CMK (cell line): ENCODE measurements at places on chromosomes 3 and 15.

DNA sequence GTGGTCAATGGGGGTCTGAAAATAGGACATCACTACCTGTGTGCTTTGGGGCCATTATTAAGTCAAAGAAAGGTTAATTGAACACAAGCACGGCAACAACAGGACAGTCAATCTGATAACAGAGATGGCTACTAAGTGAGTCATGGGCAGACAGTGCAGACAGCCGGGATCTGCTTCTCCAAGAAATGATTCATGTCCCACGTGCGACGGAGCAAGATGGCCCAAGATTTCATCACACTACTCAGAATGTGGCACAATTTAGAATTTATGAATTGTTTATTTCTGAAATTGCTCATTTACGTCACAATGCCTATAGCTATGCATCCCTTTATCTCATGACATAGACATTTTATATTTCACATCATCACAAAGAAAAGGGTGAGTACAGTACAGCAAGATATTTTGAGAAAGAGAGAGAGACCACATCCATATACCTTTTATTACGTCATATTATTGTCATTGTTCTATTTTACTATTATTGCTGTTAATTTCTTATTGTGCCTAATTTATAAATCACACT, 770.6 kb upstream of the NR2F2 start:
- DNase-seq: no peak

DNA sequence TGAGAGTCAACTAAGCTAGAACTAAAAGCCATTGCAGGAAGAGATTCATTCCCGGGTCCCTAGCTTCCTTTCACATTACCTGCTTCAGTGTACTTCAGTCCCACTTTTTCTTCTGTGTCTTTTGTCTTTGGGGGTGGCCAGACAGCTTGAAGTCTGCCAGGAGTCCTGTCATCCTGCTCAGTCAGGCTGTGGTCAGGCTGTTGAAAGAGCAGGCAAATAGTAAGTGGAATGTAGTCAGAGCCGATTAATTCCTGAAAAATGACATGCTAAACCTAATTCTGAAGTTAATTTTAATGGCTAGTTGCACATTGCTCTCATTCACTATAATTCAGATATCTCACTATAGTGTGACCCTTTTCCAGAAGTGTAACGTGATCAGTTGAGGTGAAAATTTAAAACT, 129.6 kb downstream of the FMN1 start:
- DNase-seq: no peak

DNA sequence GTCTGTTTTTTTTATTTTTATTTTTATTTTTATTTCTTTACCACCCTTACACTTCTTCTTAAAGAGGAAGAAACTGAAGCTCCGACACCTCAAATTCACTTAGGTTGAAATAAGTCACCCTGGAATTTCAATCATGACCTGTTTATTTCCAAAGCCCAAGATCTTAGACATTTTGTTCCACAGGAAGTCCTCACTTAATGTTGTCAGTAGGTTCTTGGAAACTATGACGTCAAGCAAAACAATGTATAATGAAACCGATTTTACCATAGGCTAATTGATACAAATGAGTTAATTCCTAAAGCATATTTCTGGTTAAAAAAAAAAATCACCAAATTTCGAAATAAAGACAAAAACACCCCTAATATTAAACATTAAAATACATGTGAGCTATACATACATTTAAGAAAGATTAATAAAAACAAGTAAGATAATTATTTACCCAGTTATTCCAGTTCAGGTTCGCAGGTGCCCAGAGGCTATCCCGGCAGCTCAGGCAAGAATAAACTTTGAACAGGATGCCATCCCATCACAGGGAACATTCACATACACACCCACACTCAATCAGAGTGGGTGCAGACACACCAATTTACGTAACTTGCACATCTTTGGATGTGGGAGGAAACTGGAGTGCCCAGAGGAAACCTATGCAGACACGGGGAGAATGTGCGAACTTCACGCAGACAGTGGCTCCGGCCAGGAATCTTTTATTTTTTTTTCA, 391.0 kb downstream of the RAP2B start:
- DNase-seq: no peak

DNA sequence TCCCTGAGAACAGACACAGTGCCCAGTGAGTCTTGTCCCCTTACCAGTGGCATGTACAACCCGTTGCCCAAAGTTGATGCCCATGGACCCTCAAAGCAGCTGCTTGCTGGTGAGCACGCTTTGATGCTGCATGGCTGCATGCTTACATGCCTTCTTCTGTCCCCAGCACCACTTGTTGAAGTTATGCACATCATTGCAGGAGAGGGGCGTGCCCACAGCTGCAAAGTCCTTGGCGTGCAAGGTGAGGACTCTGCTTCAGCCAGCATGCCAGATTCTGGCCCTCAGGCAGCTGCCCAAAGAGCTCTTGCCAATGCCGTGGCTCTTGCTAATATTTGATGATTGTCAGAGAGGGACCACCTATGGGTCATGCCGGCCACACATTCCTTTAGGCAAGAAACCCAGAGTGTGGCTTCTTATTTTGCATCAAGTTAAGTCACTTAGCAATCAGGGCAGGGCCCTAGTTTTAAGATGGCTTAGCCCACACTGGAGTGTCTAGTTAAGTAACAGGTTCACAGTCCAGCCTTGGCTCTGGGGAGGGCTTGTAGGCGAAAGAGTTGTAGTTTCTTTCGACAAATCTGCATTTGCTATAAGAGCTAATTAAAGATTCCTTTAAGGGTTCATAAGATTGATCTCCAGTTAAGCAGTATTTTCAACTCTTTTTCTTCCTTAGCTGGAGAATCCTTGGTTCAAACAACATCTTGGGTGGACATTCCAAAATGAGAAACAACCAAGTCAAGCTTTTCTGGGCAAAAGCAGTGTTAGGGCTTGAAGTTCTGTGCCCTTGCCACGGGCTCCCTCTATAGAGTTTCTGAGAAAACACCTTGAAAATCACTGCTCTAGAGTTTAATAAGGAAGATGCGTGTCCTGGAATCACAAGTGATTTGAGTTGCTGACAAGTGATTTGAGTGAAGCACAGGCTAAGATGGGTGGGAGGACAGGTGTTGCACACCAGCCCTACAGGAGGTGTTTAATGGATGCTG, 128.6 kb downstream of the SLCO3A1 start:
- no peak for DNase-seq

DNA sequence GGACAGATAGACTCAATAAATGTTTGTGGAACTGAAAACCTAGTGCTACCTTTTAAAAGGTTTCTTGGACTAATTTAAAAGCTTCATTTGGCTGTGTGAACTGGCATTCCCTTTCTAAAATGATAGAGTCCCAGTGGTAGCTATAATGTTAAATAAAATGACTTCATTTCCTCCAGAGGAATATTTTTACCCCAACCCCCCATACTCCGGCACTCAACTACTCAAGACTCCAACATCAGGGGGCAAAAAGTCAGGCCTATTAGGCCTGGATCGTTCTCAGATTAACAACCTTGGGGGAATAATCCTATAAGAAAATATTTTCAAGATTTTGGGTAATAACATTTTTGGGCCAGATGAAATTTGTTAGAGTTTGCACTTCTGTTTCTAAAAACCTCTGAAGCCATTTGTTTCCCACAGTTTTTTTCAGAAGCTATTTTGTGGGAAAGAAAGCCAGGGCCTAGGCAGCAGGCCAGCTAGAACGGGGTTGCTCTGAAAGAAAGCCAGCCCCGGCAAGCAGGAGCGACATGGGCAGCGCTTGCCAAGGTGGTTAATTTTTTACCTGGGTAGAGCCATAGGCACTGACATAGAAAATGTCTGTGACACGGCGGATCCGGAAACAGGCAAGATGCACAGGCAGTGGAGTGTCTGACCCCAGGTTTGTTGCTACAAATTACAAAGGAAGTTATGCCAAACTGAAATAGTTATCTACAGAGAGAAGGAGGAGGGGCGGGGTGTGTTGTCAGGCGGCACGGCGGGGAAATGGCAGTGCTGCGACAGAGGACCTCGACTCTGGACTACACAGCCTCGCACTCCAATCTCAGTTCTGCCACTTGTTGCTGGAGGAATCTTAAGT, 84.6 kb downstream of the MAGI1 start:
- no peak for DNase-seq

DNA sequence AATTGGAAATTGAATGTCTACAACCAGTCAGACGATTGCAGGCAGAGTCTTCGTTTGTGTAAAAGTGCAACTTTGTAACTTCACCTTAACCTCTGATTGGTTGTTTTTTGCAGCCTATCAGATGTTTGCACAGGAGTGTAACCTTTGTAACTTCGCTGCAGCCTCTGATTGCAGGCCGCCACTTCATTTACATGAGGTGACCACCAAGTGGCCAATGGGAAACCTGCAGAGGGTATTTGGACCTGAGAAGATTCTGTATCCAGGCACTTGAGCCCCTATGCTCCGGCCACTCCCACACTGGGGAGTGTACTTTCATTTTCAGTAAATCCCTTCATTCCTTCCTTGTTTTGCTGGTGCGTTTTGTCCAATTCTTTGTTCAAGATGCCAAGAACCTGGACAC, 68.1 kb upstream of the PFN2 start:
- DNase-seq: no peak

- peak; percentile 51 for DNase-seq
Measured at GRCh38 chr3:124878561-124879336, 8.4 kb downstream of the ITGB5 start.

GRCh38 chr3:134074001-134074789, 44.5 kb upstream of the SLCO2A1 start:
- DNase-seq: no peak

- no peak for DNase-seq
Measured at GRCh38 chr3:61769266-61769990, 208.1 kb downstream of the PTPRG start.

DNA sequence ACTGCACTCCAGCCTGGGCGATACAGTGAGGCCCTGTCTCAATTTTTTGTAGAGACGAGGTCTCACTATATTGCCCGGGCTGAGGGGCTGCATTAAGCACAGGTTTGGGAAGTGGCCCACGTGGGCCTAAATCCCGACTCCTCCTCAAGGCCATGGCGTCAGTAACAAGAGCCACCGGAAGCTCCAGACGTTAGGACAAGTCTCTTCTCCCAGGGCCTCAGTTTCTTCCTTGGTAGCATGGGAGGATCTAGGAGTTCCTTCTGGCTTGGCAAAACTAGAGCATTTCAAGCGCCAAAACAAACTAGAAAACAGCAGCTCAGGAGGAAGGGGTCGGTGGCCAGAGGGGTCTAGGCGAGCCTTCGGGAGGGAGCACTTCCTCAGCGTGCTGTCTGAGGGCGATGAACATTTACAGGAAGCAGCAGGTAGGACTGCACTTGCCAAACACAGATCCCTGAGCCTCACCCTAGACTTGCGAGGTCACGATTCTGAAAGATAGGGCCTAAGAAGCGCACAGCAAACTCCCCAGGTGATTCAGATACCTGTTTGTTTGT, 536 bp downstream of the SNAPC5 start:
- no peak for DNase-seq

- peak; percentile 24 for DNase-seq
Measured at GRCh38 chr15:85534031-85534430, 153.6 kb downstream of the AKAP13 start.

GRCh38 chr3:124360563-124360962, 368.6 kb upstream of the ROPN1 start:
- no peak for DNase-seq

DNA sequence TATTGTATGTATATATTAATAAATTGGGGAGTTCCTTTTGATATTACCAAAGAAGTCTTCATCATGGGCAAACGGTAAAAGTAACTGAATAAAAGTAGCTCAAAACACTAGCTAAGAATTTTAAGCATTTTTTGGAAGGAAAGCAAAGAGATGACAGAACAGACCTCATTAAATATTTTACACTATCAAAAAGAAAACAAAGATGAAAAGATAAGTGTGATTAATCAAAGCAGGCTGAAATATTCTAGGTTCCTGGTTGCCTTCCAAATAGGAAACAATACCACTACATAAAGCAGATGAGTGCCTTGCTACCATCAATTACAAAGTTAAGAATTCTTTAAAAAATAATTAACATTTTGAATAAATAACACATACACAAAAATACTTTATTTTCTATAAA, 3.6 kb downstream of the NKIRAS1 start:
- DNase-seq: no peak
